ENCODE measurements at places on chromosomes 2 and 18.

DNA sequence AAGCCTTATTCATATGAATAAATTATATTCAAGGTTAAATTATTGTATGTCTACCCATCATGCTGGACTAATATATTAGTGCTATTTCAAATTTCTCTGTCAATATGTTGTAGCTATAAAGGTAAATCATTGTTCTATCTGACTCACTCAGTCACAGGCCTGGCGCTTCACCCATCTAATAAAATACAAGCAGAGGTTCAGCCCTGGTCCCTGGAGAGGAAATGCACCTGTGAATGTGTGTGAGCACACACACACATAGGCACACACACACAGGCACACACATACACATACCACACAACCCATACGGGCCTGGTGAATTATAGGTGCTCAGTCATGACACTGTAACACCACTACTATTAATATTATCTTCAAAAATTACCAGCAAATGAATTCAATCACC lies 1396.1 kb downstream of the DPP10 start:
- DNase-seq, result no peak

- DNase-seq, result no peak
These were observed 3.9 kb upstream of the CCDC102B start for GRCh38 chr18:68793951-68794350.

DNA sequence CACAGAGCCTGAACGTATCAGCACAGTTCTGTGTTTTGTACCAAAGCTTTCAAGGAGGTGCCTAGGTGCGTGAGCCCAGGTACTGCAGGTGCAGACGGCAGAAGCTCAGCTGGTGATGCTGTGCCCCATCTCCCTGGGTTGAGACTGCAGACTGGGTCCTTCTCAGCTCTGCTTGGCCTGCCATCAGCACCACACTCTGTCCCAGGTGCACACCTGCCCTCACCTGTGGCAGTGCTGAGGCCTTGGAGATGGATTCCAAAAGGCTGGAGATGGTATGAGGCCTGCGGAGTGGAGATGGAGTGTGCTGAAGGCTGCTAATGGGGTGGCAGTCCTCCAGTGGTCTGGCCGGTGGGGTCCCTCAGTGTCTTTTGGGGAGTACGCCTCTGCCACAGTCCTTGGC lies 9.3 kb downstream of the LDLRAD4 start:
- no peak for DNase-seq

GRCh38 chr18:23231340-23232021 lies 96.2 kb downstream of the CABLES1 start:
- peak; percentile 97 for DNase-seq

GRCh38 chr18:35573531-35573930 lies 8.0 kb upstream of the GALNT1 start:
- peak; percentile 39 for DNase-seq

DNA sequence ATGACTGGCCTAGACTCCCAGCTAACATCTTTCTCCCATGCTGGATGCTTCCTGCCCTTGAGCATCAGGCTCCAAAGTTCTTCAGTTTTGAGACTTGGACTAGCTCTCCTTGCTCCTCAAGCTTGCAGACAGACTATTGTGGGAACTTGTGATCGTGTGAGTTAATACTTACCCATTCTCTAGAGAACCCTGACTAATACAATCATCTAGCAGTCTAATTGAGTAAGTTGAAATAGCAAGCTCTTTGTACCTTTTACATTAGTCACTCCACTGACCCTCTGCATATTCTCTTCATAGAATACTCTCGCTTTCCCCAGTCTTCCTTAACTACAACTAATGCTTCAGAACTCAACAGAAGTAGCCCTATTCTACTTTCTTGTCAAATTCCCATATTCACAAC lies 434.6 kb upstream of the NXPH2 start:
- DNase-seq, result no peak

DNA sequence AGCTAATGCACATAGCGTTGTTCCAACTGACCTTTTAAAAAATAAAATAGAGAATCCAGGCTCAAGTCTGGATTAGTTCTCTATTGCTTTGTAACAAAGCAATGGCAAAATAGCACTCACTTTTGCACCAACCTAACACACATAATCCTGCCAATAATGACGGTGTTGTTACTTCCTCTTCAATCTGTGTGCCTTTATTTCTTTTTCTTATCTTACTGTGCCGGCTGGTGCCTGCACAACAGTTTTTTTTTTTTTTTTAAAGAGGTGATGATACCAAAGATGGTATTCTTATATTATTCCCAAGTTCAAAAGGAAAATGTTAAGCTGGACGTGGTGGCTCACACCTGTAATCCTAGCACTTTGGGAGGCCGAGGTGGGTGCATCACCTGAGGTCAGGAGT lies 3.4 kb downstream of the PLB1 start:
- no peak for DNase-seq

- DNase-seq, result no peak
These were observed 34.7 kb downstream of the EHBP1 start for GRCh38 chr2:62740221-62740620.

DNA sequence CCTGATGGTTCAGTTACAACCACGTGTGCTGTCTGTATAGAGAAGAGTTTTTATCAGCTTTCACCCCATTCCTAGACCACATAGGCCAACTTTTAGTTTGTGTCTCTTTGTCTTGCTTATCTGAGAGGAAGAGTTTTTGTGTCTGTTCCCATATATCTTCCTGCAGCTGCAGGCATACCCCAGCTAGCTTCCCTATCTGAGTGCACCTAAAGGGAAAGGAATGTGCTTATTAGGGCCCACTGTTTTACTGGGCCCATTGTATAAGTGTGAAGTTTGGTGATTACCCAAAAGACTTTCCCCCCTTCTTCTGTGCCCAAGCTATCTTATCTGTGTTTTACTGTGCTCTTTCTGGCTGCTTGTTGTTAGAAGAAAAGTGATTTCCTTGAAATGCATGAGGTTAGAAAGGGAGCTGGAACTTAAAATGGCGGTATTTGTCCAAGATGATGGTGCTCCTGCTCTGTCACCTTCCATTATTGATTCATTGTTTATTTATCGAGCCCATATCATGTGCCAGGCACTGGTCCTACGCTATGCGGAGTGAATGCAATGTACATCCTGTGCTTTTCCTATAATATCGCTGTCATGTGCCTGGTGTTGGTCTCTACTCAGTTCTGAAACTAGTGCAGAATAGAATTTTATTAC lies 57.2 kb downstream of the NYAP2 start:
- DNase-seq, result no peak

DNA sequence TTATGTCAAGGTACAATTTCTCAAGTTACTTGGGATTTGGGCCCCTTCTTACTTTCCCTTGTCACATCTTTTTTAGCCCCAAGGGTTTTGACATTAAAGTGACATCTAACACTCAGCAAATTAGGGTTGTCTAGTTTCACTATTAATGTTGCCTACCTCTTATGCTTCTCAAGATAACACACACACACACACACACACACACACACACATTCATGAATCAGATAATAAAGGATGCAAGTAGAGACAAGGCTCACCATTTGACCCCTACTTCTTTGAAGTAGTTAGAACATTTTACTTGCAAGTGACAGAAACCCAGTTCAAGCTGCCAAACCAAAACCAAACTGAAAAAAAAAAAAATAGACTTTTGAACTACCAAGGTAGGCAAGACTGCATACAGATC lies 138.8 kb downstream of the TRIB2 start:
- peak; percentile 45 for DNase-seq

- peak; percentile 43 for DNase-seq
These were observed 300.4 kb downstream of the KCNS3 start for GRCh38 chr2:18178736-18179349.

DNA sequence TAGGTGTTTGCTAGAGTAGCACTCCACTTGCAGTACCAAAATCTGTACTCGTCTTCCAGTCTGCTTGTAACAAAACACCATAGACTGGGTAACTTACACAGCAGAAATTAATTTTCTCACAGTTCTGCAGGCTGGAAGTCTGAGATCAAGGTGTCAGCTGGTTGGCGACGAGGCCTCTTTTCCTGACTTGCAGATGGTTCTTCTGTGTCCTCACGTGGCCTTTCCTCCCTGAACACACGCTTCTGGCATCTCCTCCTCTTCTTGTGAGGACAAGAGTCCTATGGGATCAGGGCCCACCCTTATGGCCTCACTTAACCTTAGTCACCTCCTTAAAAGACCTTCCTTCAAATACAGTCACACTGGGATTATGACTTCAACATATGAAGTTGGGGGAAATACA lies 493.5 kb upstream of the MYT1L start:
- DNase-seq, result no peak

DNA sequence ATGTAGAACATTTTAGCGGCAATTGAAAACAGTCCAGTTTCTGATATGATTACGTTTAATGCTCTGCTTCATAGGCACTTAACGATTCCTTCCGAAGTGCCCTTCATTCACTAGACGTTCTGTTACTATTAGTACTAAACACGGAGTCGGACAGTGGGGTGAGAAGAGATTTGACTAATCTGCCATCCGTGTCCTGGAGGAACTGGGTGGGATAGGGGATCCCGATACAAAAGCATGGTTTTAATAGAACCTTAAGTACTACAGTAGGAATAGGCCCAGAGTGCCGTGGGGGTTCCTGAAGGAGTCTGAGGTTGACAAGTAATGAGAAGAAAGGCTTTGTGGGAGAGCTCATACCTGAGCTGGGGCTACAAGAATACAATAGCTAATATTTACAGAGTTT lies 631 bp downstream of the MORN2 start:
- DNase-seq, result no peak

DNA sequence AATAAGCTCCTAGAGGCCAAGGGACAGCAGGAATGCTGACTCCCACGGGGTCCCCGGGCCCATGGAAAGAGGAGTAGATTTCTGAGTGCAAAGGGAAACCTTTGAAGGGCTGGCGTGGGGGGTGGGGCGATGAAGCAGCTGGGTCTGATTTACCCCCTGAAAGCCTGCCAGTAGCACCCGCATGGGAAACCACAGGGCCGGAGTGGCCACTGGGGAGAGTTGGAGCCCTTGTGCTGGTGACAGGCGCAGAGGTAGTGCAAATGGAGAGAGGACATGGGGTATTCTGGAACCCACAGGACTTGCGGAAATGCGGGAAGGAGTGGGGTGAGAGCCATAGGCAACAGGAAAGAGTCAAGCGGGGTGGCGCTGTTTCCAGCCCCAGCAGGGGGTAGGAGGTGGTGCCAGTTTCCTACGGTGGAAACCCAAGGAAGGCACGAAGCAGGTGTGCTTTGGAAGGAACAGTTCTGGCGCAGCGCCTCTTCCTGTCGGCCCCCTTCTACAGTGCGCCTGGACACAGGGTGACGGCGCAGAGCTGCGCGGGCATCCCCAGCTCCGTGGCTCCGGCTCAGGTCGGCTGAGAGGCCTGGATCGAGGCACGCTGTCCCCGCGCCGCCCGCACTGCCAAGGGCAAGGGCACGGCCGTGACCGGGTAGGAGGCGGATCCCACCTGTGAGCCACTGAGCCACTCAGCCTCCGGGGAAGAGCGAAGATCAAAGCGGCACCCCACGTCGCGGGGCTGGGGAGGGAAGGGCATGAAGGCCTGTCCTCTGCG lies 149.0 kb upstream of the GLI2 start:
- DNase-seq, result no peak

GRCh38 chr2:201228271-201228911 lies 31.9 kb upstream of the CASP8 start:
- DNase-seq, result no peak

GRCh38 chr2:234426616-234427015 lies 70.3 kb downstream of the ARL4C start:
- no peak for DNase-seq

DNA sequence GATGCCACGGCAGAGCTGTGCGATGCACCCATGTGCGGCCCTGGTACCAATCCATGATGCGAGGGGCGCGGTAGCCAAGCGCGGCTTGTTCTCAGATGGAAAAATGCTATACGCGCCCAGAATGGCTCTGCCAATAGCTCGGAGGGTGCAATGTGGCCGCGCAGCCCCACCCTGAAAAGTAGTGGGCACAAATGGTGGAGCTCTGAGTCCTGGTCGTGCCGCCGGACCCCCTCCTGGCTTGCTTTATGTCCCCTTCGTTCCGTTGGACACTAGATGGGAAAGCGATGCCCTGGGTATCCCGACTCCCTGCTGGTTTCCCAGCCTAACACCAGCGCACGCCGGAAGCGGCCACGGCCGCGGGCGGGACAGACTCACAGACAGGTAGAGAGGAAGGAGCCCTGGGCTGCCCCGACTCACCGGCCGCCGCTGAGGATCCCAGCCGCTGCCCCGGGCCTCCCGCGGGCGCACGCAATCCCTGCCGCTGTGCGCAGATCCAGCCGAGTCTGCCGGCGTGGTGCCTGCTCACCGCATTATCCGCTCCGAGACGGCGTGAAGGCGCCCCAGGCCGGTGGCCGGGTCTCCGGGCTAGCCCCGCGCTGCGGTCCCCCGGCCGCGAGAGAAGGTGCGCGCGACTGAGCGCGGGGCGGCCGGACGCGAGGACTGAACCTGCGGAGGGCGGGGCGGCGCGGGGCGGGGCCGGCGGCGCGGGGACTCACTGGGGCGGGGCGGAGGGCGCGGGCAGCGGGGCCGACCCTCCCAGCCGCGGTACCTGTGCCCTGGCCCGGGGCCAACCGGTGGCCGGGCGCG lies at the start of gene CDC42EP3:
TSS of gene CDC42EP3 (minus strand) at position 634 of the 807 bp plus-strand sequence. CDS start 25,055 bp downstream, outside the sequence.
- peak; percentile 70 for DNase-seq

- DNase-seq, result peak; percentile 14
These were observed 3.9 kb upstream of the KLHL29 start for GRCh38 chr2:23381084-23381483.

GRCh38 chr2:202627042-202627441 lies 7.7 kb upstream of the FAM117B start:
- no peak for DNase-seq

DNA sequence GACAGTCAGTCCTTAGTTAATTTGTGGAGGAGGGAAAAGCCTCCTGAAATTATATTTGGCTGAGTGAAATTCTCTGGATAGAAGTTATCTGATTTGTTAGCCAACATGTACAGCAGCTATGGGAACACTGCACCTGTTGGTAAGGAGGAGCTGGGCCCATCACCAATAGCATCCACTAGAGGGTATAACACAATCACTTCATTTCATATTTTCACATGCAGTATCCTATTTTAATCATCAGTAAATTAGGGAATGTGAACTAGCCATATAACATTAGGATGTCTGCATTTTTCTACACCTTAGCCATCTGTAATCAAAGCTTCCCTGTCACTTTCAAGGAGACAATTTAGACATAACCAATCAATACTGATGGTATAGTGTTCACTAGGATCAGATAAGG lies 818.4 kb upstream of the CDH2 start:
- no peak for DNase-seq

- DNase-seq, result no peak
These were observed 48.0 kb downstream of the RAB12 start for GRCh38 chr18:8657050-8657820.

DNA sequence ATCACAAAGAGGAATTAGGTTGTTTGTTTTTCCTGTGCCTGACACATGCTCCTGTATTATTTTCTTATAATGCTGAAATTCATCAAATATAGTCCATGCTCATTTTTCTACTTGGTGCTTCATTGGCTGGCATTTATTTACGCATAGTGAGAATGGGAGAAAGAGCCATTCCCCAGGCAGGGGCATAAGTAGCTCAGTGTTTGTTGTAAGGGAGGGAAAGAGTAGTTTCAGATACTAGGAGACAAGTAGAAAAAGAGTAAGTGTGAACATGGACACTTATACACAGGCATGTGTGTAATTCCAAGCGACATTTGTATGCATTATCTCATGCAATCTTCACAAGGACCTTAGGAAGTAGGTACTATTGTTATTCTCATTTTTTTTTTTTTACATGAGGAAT lies 111.9 kb upstream of the UGP2 start:
- DNase-seq, result no peak

Data from activated CD4-positive, alpha-beta T cell treated with anti-CD3 and anti-CD28 coated beads, Interleukin-2, amount 50 U/mL, for 16 hours (primary cell).